ENCODE measurements at places on chromosomes 16 and 17.

DNA sequence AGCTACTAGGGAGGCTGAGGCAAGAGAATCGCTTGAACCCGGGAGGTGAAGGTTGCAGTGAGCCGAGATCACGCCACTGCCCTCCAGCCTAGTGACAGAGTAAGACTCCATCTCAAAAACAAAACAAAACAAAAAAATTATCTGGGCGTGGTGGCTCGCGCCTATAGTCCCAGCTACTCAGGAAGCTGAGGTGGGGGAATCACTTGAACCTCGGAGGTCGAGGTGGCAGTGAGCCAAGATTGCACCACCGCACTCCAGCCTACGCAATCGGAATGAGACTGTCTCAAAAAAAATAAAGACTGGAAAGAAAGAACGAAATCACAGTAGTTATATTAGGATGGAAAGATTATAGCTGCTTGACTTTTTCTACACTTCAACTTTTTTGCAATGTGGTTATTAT is 18.9 kb downstream of the COG1 start:
- DNase-seq: no peak

GRCh38 chr16:68083861-68084503 is 1.2 kb upstream of the NFATC3 start:
- DNase-seq: no peak

DNA sequence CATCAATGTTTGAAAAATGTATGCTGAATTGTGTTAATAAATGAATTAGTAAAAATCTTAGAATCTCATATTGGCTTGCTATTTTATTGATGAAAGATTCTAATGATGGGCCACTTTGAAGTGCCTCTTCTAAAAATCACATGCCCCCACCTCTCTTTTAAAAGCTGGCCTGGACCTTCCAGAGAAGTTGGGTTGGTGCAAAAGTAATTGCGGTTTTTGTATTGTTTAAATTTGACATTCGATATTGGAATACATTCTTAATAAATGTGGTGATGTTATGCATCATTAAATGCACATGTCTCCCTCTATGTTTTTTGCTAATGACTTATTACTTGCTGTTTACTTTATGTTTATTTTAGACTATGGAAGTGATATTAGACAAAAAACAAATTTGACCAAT is 314.6 kb upstream of the C16orf82 start:
- no peak for DNase-seq

GRCh38 chr17:29661213-29661612 is 38.5 kb upstream of the CORO6 start:
- no peak for DNase-seq

- no peak for DNase-seq
Observed at GRCh38 chr16:31430380-31431052, 2.4 kb upstream of the COX6A2 start.

GRCh38 chr16:28829747-28830146 is 6.9 kb downstream of the ATXN2L start:
- no peak for DNase-seq

All from hippocampal formation (tissue), 2 donors.